Amygdala (tissue), 56 donors: ENCODE measurements at places on chromosomes 2 and 18.

DNA sequence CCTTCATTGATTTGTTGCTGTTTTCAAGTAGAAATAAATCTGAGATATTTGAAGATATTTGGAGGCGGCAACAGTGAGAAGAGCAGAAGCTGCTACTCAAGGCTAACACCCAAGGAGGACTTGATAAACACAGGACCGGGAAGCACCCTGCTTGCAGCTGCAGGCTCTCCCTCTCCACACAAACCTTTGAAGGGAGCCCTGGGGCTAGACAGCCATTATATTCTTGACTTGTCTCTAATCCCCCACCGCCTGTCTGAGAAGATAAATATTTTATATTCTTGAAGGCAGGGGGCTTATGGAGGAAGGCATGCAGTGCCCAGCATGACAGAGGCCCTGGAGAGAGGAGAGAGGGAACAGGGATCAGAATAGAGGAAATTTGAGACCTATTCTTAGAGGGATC is 50.9 kb upstream of the SMAD2 start:
- no peak for DNase-seq

- DNase-seq, result no peak
Observed at GRCh38 chr18:34985963-34986362, 55.2 kb upstream of the MAPRE2 start.

- no peak for DNase-seq
Observed at GRCh38 chr2:175804122-175804521, 197.9 kb downstream of the LNPK start.

- DNase-seq, result no peak
Observed at GRCh38 chr2:12665334-12665733, 51.4 kb upstream of the TRIB2 start.

DNA sequence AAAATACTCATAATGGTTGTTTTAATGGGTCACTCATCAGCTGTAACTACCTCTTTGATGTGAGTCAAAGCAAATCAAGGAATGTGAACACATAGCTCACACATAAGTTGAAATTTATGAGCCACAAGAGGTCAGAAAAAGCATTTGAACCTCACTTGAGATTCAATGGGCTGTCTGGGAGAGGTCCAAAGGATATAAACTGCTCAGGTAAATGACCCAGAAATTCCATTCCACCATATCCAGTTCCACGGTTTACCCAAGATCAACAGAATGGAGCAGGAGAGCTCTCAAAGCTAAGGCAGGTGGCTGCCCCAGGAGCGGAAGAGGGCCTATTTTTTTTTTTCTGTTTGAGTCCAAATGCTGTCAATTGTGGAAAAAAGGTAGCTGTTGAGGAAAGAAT is 464.1 kb downstream of the TNS1 start:
- DNase-seq, result no peak

DNA sequence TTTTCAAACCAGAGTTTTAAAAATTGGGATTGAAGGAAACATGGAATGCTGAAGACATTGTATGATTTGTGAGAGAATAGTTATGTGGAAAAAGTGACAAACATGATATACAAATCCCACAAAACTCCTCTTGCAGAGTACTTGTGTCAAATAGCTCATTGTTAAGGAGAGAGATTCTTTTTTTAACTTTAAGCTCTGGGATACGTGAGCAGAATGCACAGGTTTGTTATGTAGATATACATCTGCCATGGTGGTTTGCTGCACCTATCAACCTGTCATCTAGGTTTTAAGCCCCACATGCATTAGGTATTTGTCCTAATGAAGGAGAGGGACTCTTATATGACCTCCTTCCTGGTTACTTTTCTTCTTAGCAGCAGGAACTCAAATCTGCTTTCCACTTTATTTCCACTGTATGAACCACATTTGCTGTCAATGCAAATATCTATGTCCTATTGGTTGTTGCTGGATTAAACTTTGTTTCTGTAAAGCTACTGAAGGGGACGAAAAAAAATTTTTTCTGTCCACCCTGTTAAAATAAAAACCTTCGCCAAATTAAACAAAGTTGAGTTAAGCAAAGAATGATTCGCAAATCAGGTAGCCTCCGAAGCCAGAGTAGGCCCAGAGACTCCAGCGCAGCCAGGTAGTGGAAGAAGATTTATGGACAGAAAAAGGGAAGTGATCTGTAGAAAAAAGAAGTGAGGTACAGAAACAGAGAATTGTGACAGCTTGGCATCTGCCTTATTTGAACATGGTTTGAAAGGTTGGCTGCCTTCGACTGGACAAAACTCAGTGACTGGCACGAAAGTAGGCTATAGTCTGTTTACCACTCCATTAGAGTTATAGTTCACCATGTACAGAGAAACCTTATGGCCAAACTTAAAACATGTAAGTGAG is 430.1 kb upstream of the CHST9 start:
- no peak for DNase-seq

- DNase-seq, result no peak
Observed at GRCh38 chr2:24855022-24855622, 61.9 kb downstream of the CENPO start.

- no peak for DNase-seq
Observed at GRCh38 chr2:60073201-60073600, 480.3 kb downstream of the BCL11A start.

- DNase-seq, result no peak
Observed at GRCh38 chr2:854460-854859, 96.2 kb upstream of the SNTG2 start.
